ENCODE measurements at places on chromosomes 4 and X.

GRCh38 chr4:142615324-142615665 is 230.8 kb downstream of the INPP4B start:
- no peak for DNase-seq

GRCh38 chr4:177508662-177509061 is 66.4 kb upstream of the AGA start:
- no peak for DNase-seq

GRCh38 chr4:146033149-146033548 is 94.5 kb upstream of the ZNF827 start:
- no peak for DNase-seq

DNA sequence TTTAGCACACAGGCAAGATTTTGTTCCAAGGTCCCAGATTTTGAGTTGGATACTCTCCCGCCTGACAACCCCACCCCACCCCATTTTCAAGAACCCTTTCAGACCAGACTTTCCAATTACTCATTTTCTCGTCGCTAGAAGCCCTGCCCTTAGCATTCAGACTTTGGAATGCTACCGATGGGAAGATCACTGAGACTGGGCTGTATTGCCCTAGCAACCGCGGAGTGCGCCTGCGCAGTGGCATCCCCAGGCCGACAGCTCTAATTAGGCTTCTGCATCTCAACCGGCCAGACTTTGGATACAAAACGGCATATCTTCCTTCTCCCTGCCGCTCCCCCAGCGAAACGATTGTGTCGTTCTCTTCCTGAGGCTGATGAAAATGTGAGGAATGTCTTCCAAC is 3.4 kb downstream of the MAGEE2 start:
- DNase-seq, result no peak

- no peak for DNase-seq
Measured at GRCh38 chrX:69077895-69078455, 87.3 kb downstream of the PJA1 start.

DNA sequence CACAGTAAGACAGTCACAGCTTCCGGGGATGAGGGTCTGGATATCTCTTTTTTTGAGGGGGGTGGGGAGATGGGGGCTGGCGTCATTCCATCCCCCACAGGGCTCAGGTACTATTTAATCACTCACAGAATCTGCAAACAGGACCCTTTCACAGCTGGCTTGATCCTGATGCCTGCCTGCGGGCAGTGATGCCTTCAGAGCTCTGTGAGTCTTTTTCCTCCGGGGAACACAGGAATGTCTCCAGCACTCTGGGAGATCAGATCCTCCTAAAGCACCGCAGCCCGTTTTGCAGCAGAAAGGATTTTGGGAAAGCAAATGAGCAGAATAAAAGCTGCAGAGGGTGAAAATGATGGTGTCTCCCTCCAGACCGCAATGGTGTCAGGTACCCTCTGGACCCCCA is 13.2 kb upstream of the SHOX start:
- no peak for DNase-seq

- no peak for DNase-seq
Measured at GRCh38 chrX:2703991-2704369, 12.9 kb downstream of the CD99 start.

GRCh38 chr4:139018971-139019758 is 3.6 kb downstream of the NOCT start:
- DNase-seq, result peak; percentile 89

- DNase-seq, result no peak
Measured at GRCh38 chr4:172892300-172892699, 276.3 kb upstream of the GALNT7 start.

DNA sequence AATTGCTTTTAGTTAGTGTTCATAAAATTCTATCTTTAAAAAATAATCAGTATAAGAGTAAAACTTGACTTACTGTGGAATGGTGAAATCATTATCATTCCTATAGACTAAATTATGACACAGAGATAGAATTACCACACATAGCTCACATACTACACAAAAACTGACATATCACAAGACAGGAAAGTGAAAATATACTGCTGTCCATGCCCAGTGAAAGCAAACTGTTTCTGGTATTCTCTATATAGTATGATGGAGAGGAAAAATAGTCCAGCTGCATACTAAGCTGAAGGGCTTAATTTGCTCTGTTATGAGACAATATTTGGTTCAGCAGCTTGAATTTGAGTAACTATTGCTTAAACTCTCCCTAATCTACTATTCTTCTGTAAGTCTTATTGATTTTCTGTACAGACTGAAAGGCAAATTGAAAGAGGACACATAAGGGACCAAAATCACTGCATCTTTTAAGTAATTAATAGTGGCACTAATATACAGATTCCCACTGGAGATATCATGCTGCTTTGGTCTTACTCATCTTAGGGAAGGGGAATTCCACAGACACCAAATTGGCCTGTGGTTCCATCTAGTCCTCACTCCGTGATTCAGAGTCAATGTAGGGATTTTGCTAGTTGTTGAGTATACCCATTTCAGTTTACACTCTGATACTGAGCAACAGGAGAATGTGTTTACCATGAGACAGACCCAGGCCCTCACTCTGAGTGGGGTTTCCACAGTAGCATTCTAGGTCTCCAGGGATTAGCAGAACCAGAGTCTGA is 47.4 kb upstream of the AGA start:
- DNase-seq, result no peak

DNA sequence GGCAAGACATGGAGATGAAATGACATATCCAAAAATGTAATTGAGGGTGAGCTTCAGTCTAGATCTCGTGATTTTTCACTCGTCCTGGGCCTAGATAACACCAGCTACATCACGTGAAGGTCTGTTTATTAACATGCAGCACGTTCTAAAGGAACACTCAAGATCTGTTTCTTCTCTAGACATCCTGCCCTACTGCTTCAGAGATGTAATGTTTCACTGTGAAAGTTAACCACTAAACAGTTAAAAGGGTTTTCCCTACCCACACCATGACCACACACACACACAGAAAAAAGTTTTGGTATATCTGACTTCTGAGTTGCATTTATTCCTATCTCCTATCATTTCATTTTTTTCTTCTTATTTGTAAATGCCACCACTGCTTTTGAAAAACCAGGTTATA is 52.3 kb upstream of the SMIM31 start:
- DNase-seq, result no peak

- no peak for DNase-seq
Measured at GRCh38 chr4:44056721-44057151, 391.9 kb downstream of the KCTD8 start.

DNA sequence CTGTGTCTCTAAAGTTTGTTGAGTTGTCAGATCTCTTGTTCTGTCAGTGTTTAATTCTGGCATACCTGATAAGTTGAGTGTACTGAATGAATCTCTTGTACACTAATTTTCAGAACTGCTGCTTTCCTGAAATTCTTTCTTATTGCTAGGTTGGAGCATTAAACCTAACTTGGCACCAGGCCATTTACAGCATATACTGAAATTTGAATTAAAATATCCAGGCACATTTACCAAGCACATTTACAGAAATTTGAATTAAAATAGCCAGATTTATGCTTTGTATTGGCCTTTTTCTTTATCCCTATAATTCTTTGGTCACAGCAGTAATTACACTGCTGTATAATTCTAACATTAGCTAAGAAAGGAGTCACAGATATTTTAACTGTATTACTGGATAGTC is 8.9 kb downstream of the TMEM33 start:
- no peak for DNase-seq

- DNase-seq, result no peak
Measured at GRCh38 chr4:176834531-176834930, 41.8 kb upstream of the VEGFC start.

DNA sequence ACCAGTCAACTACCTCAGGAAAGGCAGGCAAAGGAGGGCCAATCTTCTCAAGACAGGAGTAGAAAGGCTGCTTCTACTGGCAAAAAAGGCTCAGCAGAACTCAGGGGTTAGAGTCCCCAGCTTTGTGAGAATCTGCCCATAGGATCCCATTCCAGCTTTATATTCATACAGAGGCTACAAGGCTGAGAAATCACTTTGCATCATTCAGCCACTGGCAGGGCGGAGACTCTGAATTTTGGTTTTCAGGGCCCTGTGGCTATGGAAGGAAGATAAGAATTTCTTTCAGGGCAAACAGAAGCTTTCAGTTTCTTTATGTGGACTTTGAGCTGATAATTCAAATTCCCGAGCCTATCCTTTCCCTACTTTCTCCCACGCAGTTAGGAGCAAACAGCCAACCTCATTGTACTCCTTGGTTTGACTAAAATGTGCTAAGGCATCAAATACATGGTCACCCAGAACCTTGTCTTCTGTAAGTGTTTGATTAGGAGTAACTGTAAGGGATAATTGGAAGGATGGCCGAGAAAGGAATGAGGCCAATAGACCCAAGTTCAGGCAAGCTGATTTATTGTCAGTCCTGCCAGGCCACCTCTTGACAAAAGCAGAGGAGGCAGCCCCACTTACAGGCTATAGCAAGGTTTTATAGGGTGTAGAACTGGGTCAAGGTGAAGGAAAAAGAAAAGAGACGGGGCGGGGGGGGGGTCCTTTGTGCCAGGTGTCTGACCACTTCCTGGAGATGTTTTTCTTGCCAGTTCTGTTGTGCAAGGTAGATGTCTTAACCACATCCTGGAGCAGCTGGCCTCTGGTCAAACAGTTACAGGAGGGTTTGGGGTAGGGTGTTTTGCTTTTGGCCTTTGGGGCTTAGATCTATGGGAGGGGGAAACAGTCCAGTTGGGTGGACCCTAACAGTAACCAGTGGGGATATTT is 165.3 kb upstream of the PPP1R2C start:
- no peak for DNase-seq

GRCh38 chrX:30806187-30806728 is 82.8 kb downstream of the TAB3 start:
- no peak for DNase-seq

GRCh38 chr4:66202870-66203269 is 532.6 kb upstream of the EPHA5 start:
- no peak for DNase-seq

DNA sequence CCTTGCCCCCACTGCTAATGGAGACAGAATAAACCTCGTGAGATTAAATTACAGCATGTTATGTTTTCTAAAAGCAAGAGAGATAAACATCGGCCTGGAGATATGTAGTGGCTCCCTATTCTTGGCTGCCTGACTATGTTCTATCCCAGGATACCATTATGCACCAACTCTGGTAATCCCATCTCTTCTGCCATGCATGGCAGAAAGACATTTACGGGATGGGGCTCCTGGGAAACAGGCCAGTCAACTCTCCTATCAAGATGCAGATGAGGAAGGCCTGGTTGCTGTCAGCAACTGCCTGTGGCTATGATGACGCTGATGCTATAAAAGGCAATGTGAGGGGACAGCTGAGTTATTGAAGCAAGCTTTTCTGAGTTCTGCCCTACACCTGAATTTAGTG is 166.2 kb upstream of the VCX3A start:
- DNase-seq, result no peak

GRCh38 chrX:68332201-68332731 is 101.0 kb downstream of the OPHN1 start:
- no peak for DNase-seq

DNA sequence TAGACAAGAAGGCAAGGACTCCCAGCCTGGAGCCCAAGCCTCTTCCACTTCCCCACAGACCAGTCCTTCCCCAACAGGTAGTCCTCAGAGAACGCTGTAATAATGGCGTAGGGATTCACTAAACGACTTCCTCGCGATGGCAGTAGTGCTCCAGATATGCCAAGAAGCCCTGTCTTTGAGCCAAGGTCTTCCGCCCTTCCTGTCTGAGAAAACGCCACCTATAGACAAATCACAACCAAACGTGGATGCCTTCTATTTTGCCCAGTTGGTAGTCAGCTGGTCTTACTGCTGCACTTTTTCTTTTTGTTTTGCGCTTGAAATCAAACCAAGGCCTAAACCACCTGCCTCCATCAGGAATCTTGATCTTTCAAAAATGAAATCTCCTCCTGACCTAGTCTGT is 203.3 kb downstream of the OR13H1 start:
- no peak for DNase-seq

DNA sequence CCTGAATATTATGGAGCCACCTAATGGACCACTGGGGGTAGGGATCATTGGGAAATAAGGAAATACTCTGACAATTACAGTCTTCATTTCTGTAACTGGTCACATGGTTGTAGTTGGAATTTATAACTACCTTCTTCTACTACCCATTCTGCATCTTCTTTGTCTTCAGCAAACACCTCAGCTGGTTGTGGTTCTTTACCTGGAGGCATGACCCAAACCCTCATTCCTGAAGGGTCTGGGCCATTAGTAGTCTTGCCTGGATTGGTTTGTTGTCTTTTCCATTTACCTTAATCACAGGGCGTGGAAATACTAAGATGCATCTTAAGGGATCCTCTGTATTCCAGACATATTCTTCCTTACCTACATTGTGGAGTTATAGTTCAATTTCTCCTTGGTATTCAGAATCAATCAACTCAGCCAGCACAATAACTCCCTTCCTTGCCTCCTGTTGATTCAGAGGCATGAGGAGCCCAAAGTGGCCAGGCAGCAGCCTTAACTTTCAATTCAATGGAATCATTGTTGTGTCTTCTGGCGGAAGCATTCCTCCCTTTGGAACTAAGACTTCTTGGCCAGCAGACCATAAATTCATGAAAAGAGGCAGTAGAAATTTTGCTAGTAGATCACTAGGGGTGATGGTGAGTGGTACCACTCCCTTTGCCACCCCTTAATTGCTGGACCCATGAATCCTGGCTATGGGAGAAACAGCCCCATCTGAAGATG is 75.7 kb upstream of the RAP2C start:
- no peak for DNase-seq

DNA sequence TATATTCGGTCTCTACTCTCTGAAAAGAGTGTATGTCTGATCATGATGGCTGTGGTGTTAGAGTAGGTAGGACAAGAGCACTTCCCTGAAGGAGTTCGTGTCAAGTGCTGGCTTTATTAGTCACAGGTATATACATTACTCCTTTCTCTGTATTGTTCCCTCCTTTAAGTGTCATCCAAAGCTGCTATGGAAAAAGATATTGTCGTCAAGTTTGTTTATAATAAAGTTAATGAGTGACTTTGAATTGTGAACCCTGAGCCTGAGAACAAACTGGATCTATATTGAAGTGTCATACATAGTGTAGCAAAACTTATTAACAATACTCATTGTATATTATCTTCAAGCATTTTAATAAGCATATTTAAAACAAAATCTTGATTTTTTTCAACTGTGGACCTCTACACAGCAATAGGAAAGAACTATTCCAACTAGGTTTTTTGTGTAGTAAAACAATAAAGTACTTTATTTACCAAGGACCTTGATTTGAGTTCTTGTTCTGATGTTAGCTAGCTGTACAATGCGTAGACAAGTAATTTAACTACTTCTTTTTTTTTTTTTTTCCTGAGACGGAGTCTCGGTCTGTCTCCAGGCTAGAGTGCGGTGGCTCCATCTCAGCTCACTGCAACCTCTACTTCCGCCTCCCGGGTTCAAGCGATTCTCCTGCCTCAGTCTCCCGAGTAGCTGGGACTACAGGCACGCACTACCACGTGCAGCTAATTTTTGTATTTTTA is 177.7 kb downstream of the RAPGEF2 start:
- no peak for DNase-seq

- DNase-seq, result no peak
Measured at GRCh38 chrX:46710927-46711623, 47.8 kb downstream of the SLC9A7 start.

GRCh38 chr4:156751486-156751885 is 220.1 kb downstream of the PDGFC start:
- DNase-seq, result peak; percentile 60

GRCh38 chrX:120269373-120270035 is 18.9 kb downstream of the ZBTB33 start:
- no peak for DNase-seq

Data from fibroblast of skin of left quadriceps (primary cell).